ENCODE measurements at places on chromosomes 5 and 9. TPM values are rescaled to one million over a fixed set of nuclear protein-coding genes. Genes with fewer than 3 reads are reported as not detected.

The PRRX2 gene
- 1.00 TPM for polyA plus RNA-seq

The CACFD1 gene
- polyA plus RNA-seq: 27.3 TPM

The GARNL3 gene
- polyA plus RNA-seq: 12.0 TPM

The TMEFF1 gene
- 3.9 TPM for polyA plus RNA-seq

The OTP gene
- not detected for polyA plus RNA-seq

The RFX3 gene
- polyA plus RNA-seq: 18.0 TPM

The TMEM252 gene
- 8.5 TPM for polyA plus RNA-seq

The WDR38 gene
- polyA plus RNA-seq: 0.37 TPM

The OBP2B gene
- polyA plus RNA-seq: not detected

The GBA2 gene
- polyA plus RNA-seq: 96.1 TPM

The ELP1 gene
- 45.0 TPM for polyA plus RNA-seq

The IQGAP2 gene
- polyA plus RNA-seq: 95.7 TPM

The ADAMTS2 gene
- polyA plus RNA-seq: 9.6 TPM

The TAF11L14 gene
- not detected for polyA plus RNA-seq

The IL4 gene
- not detected for polyA plus RNA-seq

The THBS4 gene
- polyA plus RNA-seq: 15.9 TPM

- no peak for DNase-seq
Observed at GRCh38 chr9:87386490-87387025, 111.1 kb upstream of the DAPK1 start.

DNA sequence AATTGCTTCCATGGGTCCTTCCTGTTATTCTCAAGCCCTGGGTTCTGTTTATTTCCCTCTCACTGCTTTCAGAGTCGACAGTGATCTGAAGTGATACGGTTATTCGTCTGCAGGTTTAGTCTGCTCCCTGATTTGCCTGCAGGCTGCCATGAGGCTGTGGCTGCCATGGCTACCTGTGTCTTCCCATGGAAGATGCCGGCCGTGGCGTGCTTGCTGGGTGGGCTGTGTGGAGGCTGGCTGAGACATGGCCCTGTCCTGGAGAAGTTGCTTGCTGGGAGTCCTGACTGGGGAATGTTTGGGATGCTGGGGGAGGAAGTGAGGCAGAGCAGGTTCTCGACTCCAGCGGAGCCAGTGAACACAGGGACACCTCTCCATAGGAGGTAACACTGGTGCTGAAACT is 104.1 kb upstream of the TBC1D2 start:
- no peak for DNase-seq

GRCh38 chr5:56588131-56588487 is 227.2 kb upstream of the MAP3K1 start:
- DNase-seq: no peak

- DNase-seq: no peak
Observed at GRCh38 chr5:150797384-150797783, 18.8 kb downstream of the SMIM3 start.

- no peak for DNase-seq
Observed at GRCh38 chr5:95617057-95617456, 2.8 kb upstream of the GPR150 start.

DNA sequence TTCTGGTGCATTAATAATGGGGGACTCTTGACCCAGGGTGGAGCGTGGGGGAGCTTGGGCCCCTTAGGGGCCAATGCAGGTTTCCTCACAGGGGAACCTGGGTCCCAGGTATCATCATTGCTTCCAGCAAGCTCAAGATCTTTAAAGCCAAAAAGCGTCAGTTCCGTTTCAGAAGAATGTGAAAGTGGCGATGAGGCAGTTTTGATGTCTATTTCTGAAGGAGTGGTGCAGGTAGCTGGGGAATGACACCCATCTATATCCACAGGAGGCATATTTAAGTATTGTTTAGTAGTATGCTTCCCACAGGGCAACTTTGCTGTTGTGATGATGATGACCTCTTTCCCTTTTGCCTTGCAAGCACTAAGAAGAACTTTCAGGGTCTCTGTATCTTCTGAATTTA is 10.8 kb downstream of the ANKRD34B start:
- DNase-seq: no peak

- peak; percentile 87 for DNase-seq
Observed at GRCh38 chr9:21802418-21803000, at the start of gene MTAP. MTAP (plus strand) TSS chr9:21802636; CDS start chr9:21802749, 113 bp downstream.

- DNase-seq: no peak
Observed at GRCh38 chr9:115597330-115597895, 479.5 kb upstream of the TNC start.

DNA sequence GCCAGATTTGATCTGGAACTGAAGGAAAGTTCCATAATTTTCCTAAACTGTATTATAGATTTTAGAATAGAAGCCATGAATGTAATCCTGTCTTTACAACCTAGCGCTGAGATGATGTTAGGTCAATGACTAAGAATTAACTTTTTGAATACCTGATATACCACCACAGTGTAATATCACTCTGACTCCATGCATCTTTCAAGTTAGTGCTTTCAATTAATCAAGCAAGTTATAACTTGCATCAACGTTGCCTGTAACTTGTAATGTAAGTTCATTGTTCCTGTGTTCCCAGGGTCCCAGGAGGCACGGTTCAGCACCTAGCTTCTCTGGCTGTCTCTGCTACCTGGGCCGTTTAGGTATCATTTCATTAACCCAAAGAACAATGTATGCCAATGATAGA is 139.3 kb downstream of the CSNK1G3 start:
- DNase-seq: no peak

GRCh38 chr9:89482056-89482851 is 15.7 kb downstream of the SEMA4D start:
- no peak for DNase-seq

DNA sequence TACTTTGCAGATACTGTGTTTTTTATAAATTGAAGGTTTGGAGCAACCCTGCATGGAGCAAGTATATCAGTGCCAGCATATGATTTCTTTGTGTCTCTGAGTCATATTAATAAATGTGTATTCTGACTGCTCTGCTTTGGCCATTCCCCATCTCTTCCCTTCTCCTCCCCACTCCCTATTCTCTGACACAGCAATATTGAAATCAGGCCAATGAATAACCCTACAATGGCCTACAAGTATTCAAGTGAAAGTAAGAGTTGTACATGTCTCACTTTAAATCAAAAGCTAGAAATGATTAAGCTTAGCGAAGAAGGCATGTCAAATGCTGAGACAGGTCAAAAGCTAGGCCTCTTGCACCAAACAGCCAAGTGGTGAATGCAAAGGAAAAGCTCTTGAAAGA is 82.2 kb upstream of the TLX3 start:
- no peak for DNase-seq

- DNase-seq: no peak
Observed at GRCh38 chr5:111131356-111131755, 39.2 kb downstream of the WDR36 start.

GRCh38 chr9:131899296-131900228 is 159.7 kb upstream of the RAPGEF1 start:
- no peak for DNase-seq

DNA sequence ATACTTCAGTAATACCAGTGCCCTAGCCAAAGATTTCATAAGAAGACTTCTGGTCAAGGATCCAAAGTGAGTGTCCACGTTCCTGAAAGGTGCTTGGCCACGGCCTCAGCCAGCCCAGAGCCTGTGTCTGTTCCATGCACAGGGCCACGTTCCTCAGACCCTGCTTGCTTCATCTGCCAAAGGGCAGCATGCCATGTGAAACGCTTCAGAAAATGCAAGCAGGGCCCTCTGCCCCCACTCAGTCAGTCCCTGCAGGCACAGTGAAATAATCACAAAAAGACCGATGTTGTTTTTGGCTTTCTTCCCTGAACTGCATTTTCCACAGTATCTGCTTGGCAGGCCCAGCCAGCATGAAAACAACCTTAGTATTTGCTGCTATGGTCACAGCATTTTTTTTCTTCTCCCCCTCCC is 85.5 kb upstream of the CTSL start:
- peak; percentile 45 for DNase-seq

DNA sequence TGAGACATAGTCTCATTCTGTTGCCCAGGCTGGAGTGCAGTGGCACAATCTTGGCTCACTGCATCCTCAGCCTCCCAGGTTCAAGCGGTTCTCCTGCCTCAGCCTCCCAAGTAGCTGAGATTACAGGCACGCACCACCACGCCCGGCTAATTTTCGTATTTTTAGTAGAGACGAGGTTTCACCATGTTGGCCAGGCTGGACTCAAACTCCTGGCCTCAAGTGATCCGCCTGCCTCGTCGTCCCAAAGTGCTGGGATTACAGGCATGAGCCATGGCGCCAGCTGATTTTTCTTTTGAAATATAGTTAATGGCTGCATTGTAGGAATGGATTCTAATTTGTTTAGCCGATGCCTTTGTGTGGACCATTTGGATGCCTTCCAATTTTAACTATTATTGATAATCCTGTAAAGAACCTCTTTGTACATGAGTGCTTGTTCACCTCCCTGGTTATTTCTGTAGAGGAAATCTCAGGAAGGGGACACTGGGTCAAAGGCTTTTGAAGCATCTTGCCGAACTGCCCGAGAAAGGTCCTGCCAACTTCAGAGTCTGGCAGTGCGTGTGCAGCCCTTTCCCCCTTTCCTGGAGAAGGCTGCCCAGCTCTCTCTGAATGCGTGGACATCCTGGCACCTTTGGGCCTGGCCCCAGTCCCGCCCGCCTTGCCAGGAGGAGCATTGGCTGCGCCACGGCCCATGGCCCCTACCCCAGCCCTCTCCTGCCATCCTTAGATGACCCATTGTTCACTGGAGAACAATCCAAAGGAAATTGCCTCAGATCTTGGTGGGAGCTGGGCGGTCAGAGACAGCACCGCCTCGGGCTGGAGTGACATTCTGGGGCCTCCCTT is 8.9 kb upstream of the NUP214 start:
- DNase-seq: no peak

DNA sequence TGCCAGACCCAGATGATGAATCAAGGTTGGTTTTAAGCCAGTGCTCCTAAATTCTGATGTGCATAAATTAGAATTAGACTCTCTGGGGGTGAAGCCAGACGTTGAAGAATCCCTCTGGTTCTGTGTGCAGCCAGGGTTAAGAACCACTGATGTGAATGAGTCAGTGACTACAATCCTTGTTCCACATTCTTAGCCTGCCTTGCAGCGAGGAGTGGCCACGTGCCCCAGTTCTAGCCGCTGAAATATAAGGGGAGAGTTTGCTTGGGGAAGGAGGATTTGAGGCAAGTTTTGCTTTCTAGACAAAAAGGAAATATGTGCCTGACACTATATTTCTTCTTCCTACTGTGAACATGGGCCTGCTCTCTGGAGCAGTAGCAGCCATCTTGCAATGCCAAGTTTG is 34.2 kb upstream of the MSH3 start:
- DNase-seq: no peak

DNA sequence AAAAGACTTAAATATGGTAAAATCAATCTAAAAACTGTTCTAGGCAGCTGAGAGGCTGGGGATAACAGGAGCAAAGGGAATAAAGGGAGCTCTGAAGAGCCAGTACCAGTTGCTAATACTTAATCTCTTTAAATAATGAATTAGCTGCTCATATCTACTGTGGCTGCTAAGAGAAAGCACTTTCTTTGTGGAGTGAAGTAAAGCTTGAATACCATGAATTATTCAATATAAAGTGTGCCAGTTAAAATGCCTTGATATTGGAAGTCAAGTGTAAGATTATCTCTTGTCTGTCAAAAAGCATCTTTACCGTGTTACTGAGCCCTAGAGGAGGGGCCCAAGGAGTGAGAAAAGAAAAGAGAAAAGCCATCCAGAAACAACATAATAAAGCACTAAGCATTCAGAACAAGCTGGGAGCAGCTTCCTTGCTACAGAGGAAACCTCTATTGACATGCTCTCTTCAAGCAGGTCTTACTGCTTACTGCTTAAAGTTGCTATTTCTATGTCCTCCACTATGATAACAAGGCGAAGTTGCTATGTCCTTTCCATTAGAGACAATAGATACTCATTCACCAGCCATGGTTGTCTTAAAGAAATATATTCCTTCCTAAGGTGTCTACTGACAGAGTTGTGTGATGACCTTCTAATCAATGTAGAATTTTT is 297.4 kb downstream of the CETN3 start:
- no peak for DNase-seq

- DNase-seq: no peak
Observed at GRCh38 chr5:140075371-140075770, 32.3 kb upstream of the NRG2 start.

GRCh38 chr9:116639251-116639741 is 47.8 kb upstream of the TRIM32 start:
- no peak for DNase-seq

GRCh38 chr9:38727497-38728001 is 7.6 kb upstream of the FAM240B start:
- DNase-seq: no peak

DNA sequence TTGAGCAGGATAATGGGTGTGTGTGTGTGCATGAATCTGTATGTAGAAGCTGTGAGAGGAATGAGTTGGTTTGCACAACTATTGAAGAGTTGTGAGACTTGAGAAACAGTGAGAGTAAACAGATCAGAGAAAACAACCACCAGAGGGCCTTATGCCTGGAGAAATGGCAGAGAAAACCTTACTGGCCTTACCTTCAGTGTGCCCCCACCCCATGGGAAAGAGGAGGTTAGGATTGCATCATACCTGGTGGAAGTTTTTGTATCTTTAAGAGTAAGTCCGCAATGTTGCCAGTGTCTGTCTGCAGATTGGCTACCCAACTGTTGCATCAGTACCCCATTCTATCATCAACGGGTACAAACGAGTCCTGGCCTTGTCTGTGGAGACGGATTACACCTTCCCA is 1909.4 kb upstream of the WWC1 start:
- DNase-seq: no peak

DNA sequence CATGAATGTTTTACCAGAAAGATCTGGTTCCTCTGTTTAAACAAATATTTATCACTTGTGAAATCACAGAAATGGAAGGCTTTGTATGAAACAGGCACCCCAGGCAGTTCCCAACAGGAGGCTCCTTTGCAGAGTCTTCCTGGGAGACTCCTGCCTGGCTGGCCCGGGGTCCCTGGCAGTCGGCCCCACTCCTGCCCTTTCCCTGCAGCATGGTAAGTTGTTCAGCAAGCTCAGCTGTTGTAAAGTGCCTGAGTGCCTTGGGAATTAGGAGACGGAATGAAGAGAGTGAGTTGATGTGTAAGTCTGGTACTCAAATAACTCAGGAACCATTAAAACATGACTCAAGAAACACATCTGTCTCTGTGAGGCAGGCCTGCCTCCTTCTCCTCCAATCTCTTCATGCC is 17.5 kb upstream of the LHFPL2 start:
- DNase-seq: no peak

DNA sequence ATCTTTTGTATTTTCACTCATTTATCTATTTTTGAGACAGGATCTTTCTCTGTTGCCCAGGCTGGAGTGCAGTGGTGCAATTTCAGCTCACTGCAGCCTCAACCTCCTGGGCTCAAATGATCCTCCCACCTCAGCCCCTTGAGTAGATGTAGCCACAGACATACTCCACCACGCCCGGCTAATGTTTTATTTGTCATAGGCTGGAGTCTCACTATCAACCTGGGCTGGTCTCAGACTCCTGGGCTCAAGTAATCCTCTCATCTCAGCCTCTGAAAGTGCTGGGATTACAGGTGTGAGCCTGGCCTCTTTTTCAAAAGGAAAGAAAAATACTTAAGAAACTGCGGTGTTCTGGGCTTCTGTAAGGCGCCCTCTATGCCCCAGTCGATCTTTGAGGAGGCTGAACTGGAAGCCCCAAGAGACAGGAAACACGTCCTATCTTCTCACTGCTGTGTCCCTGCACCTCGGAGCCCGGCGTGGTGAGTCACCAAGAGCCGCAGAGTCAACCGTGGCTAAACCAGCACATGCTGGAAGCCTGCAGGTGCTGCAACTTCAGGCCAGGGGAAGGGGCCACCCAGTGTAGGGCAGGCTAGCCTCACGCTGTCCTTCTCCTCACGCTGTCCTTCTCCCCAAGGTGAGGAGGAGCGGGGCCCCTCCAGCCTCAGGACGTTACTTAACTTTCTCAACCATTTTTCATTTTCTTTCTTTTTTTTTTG is 15.2 kb upstream of the LHX3 start:
- no peak for DNase-seq

- no peak for DNase-seq
Observed at GRCh38 chr5:179610109-179610902, 13.2 kb downstream of the HNRNPH1 start.

Data from right renal cortex interstitium (tissue), 3 donors.